ENCODE measurements at places on chromosomes 3 and 15.

DNA sequence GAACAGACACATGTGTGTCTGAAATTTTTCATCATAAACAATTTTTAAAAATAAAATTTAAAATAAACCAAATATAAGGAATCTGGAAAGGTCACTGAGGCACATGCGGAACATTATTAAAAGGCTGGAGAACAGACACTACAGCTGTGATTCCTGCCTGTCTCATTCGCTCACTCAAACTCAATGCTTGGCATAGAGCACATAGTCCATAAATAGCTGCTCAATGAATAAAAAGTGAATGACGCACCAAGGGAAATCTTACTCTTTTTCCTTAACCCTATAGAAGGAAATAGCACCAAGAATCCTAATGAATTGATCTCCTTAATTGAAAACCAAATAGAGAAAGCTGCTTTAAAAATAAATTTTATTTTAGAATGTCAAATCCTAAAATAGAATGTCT lies 98.4 kb downstream of the FSIP1 start:
- DNase-seq, result no peak

DNA sequence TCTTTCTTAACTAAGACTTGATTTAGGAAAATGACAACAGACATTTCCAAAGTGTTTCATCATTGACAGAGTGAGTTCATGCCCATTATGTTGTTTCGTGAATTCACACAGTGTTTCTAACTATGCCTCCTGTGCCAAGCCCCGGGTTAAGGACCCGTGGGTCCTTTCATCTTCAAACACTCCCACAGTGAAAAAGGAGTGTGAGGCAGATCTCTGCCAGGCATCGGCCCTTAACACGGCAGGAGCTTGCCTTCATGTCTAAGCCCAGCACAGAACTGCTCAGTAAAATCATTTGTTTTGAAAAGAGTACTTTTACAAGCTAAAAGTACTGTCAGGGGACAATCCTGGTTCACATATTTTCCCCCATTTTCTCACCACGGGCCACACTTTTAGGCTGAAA lies 80.0 kb upstream of the FOXB1 start:
- DNase-seq, result no peak

- no peak for DNase-seq
These were observed 427 bp downstream of the MBD4 start for GRCh38 chr3:129439226-129439816.

DNA sequence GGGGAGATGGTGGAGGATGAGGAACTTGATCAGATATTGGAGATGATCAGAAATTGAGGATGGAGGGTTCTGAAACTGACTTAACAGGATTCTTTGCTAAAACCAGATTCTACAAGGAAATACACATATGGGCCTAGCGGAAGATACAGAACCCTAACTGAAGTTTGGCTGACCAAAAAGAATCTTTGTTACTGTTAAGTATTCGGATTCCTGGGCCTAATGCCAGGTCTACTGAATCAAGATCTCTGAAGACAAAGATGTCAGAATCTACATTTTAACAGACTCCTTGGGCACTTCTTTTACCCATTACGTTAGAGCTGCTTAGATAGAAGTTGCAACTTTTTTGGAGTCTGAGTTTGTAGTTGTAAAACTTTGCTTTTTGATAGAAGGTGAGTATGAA lies 137.7 kb downstream of the FNDC3B start:
- no peak for DNase-seq

DNA sequence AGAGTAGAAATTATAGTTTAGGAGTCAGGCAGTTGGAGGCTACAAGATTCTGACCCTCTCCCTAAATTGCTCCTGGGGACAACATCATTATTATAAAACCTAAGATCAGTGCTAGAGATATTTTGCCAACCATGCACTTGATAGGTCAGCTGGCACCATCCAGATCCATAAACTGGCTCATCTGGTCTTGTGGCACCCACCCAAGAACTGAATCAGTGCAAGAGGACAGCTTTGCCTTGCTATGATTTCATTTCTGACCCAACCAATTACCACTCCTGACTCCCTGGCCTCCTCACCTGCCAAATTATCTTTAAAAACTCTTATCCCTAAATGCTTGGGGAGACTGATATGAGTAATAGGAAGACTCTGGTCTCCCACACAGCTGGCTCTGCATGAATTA lies 461.1 kb upstream of the TGFBR2 start:
- no peak for DNase-seq

- DNase-seq, result no peak
These were observed 6.5 kb upstream of the UTS2B start for GRCh38 chr3:191336833-191337232.

GRCh38 chr3:39433642-39434041 lies 27.1 kb downstream of the RPSA start:
- DNase-seq, result no peak

DNA sequence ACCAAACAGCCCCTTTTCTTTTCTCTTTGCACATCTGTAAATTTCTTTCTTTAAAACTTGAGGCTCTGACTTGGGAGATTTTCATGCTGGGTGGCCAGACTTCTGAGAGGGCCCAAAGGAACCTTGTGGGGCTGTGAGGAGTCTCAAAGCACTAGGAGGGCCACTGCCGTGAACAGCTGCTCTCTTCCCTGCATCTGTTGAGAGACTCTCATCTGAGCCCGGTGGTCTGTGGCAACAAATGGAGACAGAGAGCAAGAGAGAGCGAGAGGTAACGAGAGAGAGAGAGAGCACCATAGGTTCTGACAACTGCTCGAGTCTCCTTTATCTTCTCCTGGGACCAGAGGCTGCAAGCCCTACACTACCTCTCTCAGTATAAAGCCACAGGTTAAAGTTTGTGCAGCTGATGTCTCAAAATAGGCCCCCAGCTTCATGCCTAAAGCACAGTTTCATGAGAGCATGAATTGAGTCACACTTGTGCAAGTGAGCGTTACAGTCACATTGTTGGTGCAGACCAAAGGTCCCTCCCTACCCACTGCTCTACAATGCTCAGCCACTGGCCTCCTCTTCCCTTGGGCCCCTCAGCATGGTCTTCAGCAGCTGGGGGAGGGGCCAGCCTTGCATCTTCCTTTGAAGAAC lies 60.7 kb downstream of the ZNF621 start:
- no peak for DNase-seq

GRCh38 chr3:56799251-56799882 lies 2.4 kb downstream of the ARHGEF3 start:
- DNase-seq, result no peak
